GM04503 (cell line): ENCODE measurements at places on chromosomes 6 and 20.

GRCh38 chr6:3376064-3376463 lies 80.8 kb downstream of the SLC22A23 start:
- DNase-seq, result no peak

DNA sequence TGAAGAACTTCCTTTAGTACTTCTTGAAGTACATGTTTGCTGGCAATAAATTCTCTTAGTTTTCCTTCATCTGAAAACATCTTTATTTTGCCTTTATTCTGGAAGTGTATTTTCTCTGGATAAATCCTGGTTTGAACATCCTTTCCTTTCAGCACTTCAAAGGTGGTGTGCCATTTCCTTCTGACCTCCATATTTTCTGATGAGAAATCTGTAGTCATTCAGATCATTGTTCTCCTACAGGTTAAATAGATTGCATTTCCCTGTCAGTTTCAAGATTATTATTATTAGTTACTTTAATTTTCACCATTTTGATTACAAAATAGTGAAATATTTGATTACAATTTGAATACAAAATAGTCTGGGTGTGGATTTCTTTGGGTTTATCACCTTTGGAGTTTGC lies 134.5 kb downstream of the CDH26 start:
- DNase-seq, result no peak

DNA sequence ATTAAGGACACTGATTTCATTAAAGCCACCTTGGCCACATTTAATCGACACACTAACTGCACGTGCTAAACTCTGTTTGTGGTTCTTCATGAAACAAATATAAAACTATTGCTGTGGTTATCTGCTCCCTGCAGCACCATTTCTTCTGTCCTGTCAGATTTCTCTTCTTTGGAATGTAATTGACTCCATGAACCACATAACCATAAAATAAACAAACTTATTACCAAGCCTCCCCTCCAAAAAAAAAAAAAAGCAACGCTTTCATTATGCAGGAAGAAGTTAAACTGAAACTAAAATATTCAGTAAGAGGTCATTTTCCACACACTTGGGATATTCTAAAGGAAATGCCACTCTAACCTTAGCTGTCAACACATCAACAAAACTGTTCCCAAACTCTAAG lies 319.1 kb upstream of the NT5E start:
- DNase-seq, result no peak

DNA sequence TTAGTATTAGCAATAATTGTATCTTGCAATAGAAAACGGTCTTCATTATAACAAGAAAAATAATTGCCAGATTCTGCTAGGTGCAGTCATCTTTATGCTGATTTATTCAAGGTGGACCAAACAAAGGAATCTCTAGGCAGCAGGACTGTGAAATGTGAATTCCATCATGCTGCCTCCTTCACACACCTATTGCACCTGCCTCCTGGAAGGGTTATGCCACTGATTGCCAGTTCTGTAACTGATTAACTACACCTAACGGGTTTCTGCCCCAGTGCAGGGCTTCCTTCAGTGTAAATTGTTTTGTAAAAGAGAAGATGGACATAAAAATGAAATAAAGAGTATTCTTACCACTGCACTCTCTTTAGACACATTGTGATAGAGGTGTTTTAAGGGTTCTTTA lies 96.1 kb downstream of the FOXO3 start:
- DNase-seq, result no peak

GRCh38 chr6:16741112-16742016 lies 19.9 kb downstream of the ATXN1 start:
- peak; percentile 94 for DNase-seq

- DNase-seq, result no peak
Observed at GRCh38 chr6:71103130-71103529, 146.3 kb upstream of the B3GAT2 start.

DNA sequence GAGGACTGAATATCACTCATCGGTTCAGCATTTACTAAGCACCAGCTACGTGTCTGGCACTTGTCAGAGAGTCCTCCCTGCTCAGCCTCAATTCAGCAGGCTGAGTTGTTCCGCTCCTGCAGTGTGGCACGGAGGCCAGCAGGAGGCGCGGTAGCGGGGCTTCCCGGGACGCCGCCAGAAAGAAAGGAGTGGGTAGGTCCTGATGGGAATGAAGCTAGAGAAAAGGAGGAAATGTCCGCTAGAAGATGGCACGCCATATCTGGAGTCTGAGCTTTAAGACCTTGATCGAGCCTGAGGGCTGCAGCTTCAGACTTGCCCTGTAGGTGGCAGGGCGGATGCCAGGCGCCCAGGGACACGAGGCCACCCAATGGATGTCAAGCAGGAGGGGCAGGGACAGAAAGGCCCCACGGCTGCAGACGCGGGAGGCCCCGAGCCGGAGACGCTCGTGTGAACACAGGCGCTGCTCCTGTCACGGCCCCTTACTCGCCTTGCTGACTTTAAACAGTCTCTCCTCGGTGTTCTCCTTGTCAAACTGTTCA lies 18.7 kb downstream of the SERPINB6 start:
- DNase-seq, result peak; percentile 81

- DNase-seq, result peak; percentile 20
Observed at GRCh38 chr20:43541214-43541613, 17.6 kb upstream of the SGK2 start.
